ENCODE measurements at places on chromosomes 5 and 9. TPM values are rescaled to one million over a fixed set of nuclear protein-coding genes. Genes with fewer than 3 reads are reported as not detected.

GRCh38 chr5:169567079-169567478 is 16.5 kb upstream of the SPDL1 start:
- peak; percentile 20 for DNase-seq
- H3K36me3 ChIP-seq: no peaks in the 10 kb centered on the region
- no peak overlapping the region for H3K4me3 ChIP-seq
- peaks cover 7% of the 10 kb centered on the region for H3K27me3 ChIP-seq
- no peak overlapping the region for H3K27ac ChIP-seq
- H3K4me1 ChIP-seq: no peaks in the 10 kb centered on the region

CLPTM1L gene
- 73.8 TPM for total RNA-seq

DNA sequence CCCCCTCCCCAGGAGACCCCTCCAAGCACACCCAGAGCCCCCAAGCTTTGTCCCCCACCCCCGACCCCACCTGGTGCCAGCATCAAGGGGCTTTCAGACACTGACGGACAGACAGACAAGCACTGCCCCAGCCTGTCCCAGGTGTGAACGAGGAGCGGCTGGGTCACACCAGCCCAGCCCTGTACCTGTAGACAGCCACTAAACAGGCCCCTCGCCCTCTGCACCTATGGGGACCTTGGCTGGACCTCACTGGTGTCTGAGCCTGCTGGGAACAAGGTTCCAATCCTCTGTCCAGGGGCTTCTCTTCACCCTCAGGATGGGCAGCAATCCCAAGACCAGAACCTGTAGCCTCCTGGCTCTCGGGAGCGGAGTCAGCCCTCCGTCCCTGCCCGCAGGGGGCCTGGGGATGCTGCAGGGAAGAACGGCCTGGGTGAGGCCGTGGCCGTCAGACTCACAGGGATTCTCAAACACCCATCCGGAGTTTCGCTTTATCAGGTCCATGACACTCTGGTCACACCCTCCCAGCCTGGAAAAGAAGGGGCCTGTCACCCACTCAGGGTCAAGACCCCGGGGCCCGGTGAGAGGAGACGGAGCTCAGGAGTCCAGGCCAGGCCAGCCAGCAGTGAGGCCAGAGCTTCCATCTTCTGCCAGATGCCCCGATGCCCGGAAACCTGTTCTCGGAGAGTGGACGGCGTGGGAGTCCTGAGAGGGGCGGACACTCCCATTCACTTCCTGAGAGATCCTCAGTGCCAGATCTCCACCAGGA is 2.8 kb downstream of the LCN6 start:
- no peak overlapping the region for H3K4me3 ChIP-seq
- no peaks in the 10 kb centered on the region for H3K4me1 ChIP-seq
- H3K27me3 ChIP-seq: no peaks in the 10 kb centered on the region
- no peaks in the 10 kb centered on the region for H3K36me3 ChIP-seq
- no peak for DNase-seq

DNA sequence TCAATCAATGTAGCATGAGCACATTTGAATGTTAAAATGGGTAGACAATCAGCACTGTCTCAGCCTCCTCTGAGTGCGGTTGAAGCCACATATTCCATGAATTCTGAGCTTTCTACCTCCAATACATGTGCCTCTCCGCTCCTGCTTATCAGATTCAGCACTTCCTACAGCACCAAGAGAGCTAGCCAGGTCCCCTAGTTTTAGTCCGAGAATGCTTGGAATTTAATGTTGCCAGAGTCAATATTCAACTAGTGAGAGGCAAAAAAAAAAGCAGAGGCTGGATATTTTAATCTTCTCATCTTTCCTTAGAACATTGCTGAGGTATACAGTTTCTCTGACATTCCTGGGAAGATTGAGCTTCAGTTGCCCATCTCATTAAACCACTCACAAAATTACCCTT is 1979.1 kb upstream of the CDH9 start:
- no peaks in the 10 kb centered on the region for H3K27me3 ChIP-seq
- DNase-seq: no peak
- H3K4me3 ChIP-seq: no peak overlapping the region
- no peaks in the 10 kb centered on the region for H3K36me3 ChIP-seq
- H3K4me1 ChIP-seq: peaks cover 2% of the 10 kb centered on the region

GRCh38 chr9:33202552-33203201 is 35.5 kb upstream of the B4GALT1 start:
- H3K4me1 ChIP-seq: peaks cover 4% of the 10 kb centered on the region
- H3K27me3 ChIP-seq: peaks cover 25% of the 10 kb centered on the region
- DNase-seq: no peak
- H3K27ac ChIP-seq: no peak overlapping the region

GFPT2 gene
- total RNA-seq: 136 TPM

PDZD2 gene
- total RNA-seq: 7.5 TPM

GPRIN1 gene
- 5.8 TPM for total RNA-seq
